ENCODE measurements at places on chromosomes 5 and 9.

- no peak for DNase-seq
Observed at GRCh38 chr5:132481596-132482211, 8.9 kb downstream of the IRF1 start.

- DNase-seq, result peak; percentile 80
Observed at GRCh38 chr5:61030163-61030482, 85.1 kb downstream of the NDUFAF2 start.

DNA sequence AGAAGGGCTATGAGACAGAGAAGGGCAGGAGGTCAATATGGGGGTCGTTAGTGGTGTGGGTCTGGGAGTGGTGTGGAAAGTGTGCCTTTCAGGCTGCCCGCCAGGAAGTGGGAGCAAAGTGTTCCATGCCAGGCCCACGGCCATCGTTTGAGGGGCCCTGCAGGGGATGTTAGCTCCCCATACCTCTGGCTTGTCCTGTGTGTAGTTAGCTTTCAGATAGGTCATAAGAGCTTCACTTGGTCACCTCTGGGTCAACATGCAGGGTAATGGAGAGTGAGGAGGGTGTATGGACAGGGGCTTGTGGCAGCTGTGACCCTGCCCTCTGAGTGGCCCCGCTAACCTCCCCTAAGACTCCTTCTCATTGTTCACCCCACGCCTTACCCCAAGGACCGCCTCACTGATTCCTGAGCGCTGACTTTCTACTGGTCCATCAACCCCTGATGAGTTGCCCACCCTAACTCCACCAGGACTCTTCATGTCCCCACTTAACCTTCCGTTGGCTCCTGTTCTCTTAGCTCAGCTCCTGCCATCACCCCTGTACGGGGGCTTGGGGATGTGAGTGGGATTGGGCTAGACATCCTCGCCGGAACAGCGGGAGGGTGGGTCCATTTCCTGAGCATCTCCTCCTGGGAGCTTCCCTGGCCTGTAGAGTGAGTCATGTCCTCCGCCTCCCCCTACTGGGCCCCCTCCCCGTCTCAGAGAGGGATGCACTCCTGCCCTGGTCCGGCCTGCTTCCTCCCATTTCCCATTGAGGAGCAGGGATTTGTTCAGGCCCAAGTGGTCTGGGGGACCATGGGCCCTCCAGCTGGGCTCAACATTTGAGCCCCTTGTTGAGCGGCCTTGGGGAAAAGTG lies 125.7 kb downstream of the FGF18 start:
- DNase-seq, result no peak

DNA sequence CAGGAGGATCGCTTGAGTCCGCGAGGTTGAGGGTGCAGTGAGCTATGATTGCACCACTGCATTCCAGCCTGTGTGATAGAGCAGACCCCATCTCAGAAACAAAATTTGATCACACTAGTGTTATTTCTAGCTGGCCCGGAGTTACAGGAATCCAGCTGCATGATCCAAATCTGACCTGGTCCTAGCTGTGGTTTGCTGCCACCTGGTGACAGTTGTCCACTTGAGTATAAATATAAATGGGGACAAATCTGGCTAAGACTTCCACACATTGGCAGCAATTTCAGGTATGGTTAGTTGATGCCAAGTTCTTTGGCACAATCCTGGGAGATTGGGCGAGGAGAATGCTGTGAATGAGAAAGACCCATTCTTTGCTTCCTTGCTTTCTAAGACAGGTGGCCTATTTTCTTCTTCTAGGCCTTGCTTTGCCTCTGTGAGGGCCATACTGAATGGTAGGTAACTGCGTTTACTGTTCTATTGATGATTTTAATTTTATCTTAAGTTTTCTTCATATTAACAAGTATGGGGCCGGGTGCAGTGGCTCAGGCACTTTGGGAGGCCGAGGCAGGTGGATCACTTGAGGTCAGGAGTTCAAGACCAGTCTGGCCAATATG lies 35.4 kb downstream of the UBE2R2 start:
- DNase-seq, result peak; percentile 36

DNA sequence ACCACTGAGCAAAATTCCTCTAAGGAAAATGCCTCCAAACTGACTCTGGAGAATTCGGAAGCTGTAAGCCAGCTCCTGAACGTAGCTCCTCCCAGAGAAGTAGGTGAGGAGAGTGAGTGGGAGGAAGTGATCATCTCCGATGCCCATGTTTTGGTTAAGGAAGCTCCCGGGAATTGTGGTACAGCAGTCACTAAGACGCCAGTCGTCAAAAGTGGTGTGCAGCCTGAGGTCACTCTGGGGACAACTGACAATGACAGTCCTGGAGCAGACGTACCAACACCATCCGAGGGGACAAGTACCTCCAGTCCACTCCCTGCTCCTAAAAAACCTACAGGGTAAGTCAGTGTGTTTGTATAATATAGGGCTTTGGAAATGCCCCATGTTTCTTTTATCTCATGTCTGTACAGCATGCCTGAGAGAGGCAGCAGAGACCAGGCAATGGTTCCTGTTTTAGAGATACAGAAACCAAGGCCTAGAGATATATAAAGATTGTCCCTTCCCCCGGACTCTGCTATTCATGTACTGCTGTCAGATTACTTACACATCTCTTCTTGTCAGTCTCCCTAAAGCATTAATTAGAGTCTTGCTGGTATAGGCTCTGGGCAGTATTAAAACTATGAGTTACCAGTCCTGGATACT lies 23.9 kb downstream of the HMGXB3 start:
- DNase-seq, result no peak

DNA sequence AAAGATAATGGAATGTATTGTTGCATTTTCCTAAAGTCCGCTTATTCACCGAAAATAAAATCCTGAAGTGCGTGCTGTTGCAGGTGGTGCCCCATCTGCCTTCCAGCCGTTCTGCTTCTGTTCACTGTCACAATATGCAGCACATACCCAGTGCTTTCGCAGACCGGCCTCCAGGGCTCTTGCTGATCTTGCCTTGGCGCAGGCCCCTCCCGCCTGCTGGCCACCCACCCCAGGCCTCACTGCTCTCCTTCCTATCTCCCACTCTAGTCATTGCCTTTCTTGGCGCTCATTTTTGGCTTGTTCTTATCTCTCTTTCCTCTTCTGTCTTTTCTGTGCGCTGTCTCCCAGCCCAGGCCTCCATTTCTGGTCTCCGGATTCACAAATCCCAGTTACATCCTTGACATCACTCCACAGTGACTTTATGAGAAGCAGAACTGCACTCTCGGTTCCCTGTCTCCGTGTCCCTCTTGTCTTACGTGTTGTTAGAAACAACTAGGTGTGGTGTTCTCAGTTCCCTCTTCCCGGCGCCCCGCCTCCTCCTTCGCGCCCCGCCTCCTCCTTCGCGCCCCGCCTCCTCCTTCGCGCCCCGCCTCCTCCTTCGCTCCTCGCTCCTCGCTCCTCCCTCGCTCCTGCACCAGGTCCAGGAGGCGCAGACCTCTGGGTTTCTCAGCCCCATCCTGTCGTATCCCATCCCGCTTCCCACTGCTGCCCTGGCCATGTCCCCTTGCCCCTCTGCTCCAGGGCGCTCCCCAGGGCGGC lies 201.7 kb upstream of the OTULINL start:
- no peak for DNase-seq

DNA sequence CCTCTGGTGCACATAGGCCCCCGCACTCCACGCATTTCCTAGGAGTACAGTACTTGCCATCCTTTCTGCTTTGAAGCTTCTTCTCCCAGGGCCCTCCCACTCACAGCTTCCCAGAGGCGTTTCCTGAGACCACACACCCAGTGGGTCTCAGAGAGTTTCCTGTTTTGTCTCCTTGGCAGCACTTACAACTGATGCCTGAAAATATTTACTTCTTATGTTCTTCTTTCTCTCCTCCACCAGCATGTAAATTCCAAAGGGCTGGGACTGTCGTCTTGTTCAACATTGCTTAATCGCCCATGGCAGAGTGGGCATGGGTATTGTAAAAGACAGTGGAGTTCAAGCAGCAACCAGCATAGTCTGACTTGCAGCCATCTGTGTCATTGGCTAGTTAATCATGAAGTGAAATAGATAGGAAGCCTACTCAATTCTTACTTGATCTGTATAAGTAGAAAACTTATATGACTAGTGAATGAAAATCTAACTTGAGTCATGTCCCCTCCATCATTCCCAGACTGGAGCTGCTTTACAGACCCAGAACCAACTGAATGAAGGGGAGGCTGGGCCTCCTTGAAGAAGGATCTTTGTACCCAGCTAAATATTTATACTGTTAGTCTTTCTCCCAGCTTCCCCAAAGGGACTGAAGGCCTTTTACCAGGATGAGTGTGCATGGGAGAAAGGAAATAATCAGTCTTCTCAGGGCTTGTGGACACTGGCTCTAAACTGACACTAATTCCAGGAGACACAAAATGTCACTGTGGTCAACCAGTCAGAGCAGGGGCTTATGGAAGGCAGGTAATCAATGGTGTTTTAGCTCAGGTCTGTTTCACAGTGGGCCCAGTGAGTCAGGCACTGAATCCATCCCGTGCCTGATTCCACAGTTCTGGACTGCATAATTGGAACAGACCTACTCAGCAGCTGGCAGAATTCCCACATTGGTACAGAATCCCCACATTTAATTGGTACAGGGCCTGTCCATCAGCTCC lies 116.4 kb downstream of the SV2C start:
- DNase-seq, result no peak

DNA sequence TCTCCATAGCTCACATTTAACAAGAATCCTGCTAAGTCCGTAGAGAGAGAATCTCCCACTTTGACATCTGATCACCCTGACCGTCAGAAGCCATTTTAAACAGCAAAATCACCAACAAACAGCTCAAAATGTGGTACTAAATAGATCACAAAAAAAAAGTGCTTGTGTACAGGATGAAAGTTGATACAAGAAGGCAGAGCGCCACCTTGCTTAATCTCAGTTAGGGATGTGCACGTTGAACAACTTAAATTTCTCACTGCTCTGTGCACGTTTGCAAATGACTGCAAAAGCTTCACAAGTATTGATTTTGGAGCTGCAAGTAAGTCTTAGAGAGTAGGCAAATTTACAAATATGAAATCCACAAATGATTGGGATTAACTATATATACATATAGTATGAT lies 63.1 kb upstream of the NREP start:
- DNase-seq, result no peak

- peak; percentile 34 for DNase-seq
Observed at GRCh38 chr9:83649080-83649479, 26.1 kb downstream of the IDNK start.
